ENCODE measurements at places on chromosomes 11 and 22.

GRCh38 chr22:31490496-31490925 is 869 bp upstream of the EIF4ENIF1 start:
- peak; percentile 24 for DNase-seq

GRCh38 chr11:64448599-64449380 is 89.8 kb downstream of the RPS6KA4 start:
- peak; percentile 93 for DNase-seq

GRCh38 chr11:19632499-19632834 is 80.2 kb upstream of the NAV2 start:
- DNase-seq = no peak

DNA sequence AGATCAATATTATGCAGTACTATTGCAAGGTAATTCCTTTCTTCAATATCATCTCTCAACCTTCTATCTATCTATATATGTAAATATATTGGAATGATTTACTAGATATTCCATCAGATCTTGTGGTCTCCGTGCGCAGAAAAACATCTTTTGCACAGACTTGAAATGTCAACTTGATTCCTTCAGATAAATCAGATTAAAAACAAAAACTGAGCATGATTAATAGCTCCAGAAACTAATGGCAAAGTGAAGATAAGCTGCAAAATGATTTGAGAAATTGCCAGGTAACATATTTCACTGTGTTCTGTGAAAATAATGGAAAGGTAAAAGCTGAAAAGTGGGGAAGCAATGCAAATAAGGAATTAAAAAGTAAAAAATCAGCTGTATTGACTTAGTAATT is 200.1 kb upstream of the CTSC start:
- DNase-seq = no peak

- DNase-seq = no peak
These were observed 3.0 kb downstream of the DDB1 start for GRCh38 chr11:61329871-61330270.

DNA sequence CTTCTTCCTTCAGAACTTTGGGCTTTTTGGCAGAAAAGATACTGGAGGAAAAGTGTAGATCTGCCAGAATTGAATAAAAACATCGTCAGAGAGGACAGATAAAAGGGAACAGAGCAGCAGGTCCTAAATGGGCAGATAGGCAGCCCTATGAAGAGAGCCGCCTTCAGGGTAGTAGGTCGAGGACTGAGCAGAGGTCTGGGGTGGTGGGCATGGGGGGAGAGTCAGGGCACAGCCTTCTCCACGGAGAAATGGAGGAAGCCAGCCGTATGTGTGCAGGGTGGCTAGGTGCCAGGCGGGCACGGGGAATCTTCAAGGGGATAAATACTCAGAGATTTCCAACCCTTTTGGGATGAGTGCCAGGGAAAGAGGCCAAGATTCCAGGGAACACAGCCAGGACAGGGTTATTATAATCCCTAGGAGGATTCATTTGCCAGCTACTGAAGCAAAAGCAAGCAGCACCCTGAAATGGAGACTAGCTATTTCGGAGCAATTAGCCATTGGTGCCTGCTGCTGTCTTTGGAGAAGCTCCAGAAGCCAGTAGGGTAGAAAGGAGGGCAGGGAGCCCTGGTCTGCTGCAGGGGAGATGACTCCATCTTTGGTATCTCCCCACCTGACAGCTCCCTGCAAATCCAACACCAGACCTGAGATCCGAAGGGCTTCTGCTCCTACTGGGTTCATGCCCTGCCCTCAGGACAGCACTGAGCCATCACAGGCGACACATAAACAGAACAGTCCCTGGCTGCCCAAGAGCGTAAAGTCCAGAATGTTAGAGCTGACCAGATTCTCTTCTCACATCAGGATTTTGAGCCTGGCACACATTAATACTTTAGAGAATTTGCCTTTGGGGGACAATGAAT is 174.5 kb upstream of the NTM start:
- DNase-seq = no peak

DNA sequence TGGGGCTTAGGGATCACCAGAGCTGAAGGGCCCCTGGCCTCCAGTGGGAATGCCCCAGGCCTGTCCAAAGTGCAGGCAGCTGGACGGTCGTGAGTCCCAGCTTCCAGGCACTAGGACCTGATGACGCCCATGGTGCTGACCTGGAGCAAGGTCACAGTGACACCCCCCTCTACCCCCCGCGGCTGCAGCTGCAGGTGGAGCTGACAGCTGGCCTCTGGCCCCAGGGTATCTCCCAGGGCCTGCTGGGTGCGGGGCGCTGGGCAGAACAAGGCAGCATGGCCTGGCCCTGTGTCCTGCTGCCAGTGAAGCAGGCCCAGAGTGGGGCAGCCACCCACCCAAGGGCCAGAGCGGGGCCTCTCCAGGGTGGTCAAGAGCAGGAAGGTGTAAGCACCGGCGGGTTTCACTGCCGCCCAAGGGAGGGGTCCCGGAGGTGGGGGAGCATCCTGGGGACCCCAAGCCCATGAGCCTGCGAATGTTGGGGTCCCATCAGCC is 553 bp upstream of the TCIRG1 start:
- DNase-seq = no peak

- DNase-seq = peak; percentile 32
These were observed 46.6 kb downstream of the CWC15 start for GRCh38 chr11:94926698-94927237.

DNA sequence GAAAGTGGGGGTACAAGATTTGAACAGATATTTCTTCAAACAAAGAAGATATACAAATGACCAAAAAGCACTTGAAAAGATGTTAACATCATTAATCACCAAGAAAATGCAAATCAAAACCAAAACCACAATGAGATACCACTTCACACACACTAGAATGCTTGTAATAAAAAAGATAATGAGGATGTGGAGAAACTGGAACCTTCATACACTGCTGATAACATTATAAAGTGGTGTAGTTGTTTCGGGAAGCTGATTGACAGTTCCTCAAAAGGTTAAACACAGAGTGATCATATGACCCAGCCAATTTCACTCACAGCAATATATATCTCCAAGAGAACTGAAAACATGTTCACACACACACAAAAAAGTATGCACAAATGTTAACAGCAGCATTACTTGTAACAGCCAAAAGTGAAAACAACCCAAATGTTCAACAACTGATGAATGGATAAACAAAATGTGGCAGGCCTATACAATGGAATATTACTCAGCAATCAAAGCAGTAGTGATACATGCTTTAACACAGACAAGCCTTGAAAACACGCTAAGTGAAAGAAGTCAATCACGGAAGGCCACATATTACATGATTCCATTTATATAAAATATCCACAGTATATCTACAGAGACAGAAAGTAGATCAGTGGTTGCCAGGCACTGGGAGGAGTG is 15.1 kb downstream of the PITPNB start:
- DNase-seq = no peak

GRCh38 chr22:30459181-30460052 is 12.4 kb downstream of the SEC14L3 start:
- peak; percentile 69 for DNase-seq

- no peak for DNase-seq
These were observed 14.0 kb upstream of the POU2AF1 start for GRCh38 chr11:111393096-111393495.

GRCh38 chr22:24687322-24687721 is 84.3 kb downstream of the GGT1 start:
- no peak for DNase-seq

- no peak for DNase-seq
These were observed 25.8 kb downstream of the TNRC6B start for GRCh38 chr22:40203572-40203971.

GRCh38 chr11:78940500-78941225 is 366.0 kb upstream of the NARS2 start:
- peak; percentile 56 for DNase-seq

- DNase-seq = no peak
These were observed 112.9 kb downstream of the SPON1 start for GRCh38 chr11:14075118-14076078.

DNA sequence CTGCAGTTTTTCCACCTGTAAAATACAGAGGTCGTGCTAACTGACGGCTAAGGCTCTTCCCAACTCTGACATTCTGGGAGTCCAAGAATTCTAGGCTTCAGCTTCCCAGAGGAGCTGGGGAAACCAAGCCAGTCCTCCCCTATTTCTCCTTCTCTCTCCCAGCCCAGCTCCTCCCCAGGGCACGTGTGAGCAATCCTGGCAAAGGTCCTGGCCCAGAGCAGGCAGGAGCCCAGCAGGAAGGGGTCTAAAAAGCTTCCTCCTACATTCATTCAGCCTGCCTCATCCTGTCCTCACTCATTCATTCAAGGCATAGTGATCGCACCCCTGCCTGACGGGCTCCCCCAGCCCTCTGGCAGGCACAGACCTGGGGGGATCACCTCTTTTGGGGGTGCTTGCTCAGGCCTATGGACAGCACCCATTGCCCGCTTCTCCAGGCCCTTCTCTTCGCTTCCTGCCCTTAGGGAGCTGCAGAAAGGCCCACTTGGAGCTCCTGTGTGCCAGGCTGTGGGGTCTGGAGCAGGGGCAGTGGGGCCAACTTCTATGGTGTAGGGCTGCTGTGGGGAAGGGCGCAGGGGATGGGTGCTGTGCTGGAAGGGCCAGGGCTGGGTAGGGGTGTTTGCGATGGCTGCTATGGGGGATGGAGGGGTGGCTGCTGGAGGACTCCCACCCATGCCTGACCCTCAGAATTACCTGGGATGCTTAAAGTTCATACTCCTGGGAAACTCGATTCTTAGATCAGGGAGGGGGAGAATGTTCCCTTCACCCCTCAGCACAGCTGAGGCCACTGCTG is 9.8 kb downstream of the KCNC1 start:
- no peak for DNase-seq

GRCh38 chr22:46612904-46613605 is 7.1 kb upstream of the GRAMD4 start:
- no peak for DNase-seq
